ENCODE measurements at places on chromosomes 16 and 17.

- DNase-seq, result no peak
Measured at GRCh38 chr17:30292286-30292858, 628 bp upstream of the BLMH start.

DNA sequence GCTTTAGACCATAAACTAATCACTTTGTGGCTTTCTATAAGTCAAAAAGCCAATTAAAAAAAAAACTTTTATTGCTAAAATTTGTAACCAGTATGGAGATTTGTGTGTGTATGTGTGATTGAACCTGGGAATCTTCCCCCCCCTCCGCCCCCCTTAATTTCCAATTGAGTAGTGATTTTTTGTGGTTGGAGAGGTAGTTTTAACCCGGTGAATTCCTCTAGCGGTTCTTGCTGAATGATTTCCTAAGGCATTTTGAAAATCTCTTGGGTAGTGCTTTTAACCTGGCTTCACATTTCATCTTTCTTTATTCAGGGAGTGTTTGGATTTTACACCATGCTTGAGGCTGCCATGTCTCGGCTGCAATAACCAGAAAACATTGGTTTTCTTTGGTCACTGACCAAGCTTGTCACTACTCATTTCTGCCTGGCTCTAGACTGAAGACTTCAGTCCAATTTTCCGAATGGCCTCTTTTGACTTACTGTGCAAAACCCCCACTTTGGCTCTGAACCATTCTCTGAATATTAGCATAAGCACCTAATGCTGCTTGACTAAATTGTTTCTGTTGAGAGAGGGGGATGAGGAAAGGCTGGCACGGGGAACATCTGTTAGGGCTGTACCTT lies 35.6 kb downstream of the PRKCA start:
- DNase-seq, result no peak

GRCh38 chr16:84552135-84552534 lies 47.7 kb upstream of the MEAK7 start:
- no peak for DNase-seq

- no peak for DNase-seq
Measured at GRCh38 chr16:81170824-81171223, 67.7 kb upstream of the BCO1 start.

DNA sequence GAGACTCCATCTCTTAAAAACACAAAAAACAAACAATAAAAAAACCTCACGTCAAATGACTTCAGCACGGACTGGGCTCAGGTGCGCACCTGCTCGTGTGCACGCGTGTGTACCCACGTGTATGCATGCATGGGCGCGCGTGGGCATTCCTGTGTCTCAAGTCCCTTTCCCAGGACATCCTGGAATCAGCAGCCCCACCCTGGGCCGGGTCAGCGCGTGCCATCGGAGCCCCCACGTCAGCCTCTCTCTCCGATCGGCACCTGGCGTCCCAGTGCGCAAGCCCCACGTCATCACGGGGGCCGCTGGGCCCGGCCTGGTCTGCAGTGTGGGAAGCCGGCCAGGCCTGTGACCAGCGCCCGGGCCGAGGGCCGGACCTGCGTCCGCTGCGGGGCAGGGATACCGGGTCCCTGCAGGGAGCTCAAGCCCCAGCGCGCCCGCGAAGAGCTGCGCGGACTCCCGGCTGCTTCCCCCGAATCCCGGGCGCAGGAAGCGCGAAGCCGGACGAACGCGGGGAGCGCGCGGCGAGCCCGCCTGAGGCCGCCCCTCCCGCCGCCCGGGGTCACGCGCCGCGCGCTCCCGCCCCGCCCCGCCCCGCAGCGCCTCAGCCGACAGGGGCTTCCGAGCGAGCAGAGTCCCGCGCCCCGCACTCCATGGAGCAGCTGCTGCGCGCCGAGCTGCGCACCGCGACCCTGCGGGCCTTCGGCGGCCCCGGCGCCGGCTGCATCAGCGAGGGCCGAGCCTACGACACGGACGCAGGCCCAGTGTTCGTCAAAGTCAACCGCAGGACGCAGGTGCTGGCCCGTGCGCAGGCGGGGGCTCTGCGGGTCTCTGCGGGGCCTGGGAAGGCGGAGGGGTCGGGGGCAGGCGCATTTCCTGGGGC lies at the start of gene FN3K:
Gene FN3K (plus strand): TSS at position 629 of the 880 bp plus-strand sequence. CDS start 22 bp downstream, at position 651.
- DNase-seq, result no peak

DNA sequence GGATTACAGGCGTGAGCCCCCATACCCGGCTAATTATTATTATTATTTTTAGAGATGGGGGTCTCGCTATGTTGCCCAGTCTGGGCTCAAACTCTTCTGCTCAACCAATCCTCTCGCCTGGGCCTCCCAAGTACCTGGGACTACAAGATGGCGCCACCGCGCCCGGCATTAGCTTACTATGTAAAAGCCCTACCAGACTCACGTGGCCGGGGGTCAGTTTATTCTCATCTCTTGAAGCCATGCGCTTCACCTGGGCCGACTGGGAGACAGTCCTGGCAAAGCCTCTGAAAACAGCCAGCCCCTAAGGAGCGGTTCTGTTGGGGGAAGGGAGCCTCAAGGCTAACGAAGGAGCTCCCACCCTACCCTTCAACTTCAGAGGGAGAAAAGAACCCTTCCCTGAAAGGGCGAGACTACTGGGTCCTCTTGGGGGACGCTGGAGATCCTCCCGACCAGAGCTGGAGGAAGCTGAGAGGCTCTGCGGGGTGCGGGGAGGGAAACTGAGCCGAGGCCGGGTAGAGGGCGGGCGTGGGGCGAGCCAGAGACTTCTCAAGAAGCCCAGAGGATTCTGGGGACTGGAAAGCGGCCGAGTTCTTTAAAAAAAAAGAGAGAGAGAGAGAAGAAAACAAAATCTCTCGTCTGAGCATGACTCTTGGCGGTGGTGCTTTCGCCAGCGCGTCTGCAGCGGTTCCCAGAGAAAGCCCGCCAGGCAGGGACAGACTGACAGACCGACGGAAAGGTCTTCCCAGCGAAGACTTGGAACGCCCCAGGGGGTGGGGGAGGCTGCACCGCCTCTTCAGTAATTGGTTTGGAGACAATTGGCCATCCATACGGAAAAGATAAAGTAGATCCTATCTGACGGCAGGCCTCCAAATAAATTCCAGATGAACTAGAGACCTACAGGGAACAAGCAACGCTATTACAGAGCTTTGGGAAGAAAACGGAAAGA lies 5.6 kb upstream of the TUBG2 start:
- no peak for DNase-seq

GRCh38 chr16:65754820-65755691 lies 611.4 kb upstream of the CDH5 start:
- no peak for DNase-seq

DNA sequence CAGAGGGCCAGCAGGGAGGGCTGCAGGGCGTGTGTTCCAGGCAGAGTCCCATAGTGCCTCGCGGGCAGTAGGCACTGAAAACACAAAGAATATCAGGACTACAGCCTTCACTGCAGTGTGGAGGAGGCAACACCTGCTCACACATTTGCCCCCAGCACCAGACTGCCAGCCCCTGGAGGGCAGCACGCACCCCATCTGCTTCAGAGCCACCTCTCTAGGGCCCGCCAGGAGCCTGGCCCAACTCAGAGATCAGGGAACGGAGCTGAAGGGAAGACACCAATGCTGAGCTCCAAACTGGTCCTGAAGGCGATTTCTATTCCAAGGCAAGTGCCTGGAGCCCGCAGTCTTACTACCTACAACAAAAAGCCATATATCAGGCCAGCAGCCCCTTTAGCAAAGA lies 130.3 kb downstream of the ZNF423 start:
- DNase-seq, result no peak

DNA sequence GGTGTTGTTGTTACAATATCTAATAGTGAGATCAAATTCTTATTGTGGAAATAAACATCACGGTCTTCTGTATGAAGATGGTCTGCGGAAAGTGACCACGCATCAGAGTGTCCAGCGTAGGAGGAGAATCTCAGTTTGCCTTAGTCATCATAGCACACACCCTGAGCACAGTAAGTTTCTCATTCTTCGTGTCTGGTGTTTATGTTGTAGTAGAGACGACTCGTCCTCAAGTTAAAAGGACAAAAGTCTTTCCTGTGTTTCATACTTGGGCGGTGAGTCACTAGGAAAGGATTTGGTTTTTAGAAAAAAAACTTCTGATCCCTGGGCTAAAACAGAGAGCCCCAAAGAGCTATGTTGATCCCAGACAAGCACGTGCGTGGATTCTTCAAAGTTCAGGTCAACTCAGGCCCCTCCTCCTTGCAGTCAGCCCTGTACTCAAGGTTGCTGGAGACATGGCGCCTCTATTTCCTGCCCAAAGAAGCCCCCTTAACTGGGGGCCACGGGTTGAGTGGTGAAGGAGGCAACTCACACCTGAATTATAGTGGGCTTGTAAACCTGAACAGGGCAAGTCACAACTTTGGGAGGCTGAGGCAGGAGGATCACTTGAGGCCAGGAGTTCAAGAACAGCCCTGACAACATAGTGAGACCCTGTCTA lies 170.4 kb downstream of the ZFHX3 start:
- no peak for DNase-seq

- DNase-seq, result no peak
Measured at GRCh38 chr16:15855704-15856003, 1.2 kb downstream of the MYH11 start.

- no peak for DNase-seq
Measured at GRCh38 chr16:30748634-30749445, 615 bp downstream of the PHKG2 start.

GRCh38 chr17:45009676-45010467 lies 41.6 kb downstream of the DCAKD start:
- DNase-seq, result no peak

DNA sequence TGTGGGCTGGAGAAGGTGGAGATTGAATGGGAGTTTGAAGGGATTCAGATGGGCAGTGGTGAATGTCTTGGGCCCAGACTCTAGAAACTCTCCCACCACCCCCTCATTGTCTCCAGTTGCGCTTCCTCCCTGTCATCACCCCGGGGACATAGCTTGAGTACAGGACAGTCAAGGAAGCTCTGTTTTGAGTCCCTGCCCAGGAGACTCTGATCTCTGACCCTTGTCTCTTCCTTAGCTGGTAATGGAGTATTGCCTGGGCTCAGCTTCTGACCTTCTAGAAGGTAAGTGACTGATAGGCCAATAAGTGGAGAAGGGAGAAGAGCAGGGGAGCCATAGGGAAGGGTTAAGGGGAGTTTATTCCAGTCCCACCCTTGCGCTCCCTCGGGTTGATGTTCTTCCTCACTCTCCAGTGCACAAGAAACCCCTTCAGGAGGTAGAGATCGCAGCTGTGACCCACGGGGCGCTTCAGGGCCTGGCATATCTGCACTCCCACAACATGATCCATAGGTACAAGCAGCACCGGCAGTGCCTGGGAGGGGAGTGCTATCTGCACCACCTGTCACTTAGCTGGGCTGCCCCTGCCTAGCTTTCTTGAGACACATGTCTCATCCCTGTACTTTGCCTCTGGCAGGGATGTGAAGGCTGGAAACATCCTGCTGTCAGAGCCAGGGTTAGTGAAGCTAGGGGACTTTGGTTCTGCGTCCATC lies 5.0 kb downstream of the TAOK2 start:
- no peak for DNase-seq

- no peak for DNase-seq
Measured at GRCh38 chr16:30084096-30084815, 7.5 kb downstream of the TBX6 start.

DNA sequence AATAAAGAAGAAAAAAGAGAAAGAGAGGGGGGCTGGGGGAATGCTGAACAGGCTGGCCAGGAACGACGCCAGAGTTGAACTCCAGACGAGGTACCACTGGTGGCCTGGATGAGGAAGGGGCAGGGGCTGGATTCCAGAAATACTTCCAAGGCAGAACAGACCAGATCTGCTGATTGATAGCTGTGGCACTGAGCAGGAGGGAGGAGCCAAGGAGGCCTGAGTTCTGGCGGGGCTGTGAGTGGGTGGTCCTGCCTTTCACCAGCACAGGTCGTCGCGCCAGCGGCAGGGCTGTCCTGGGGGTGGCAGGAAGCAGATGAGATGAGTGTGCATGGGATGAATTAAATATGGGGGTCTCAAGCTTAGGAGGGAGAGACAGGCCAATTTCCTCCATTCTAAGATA lies 5.5 kb downstream of the CCDC42 start:
- no peak for DNase-seq

GRCh38 chr16:1390239-1390779 lies 24.2 kb downstream of the UNKL start:
- no peak for DNase-seq

GRCh38 chr17:68459037-68459639 lies 1.8 kb upstream of the WIPI1 start:
- no peak for DNase-seq

- DNase-seq, result no peak
Measured at GRCh38 chr16:14036889-14037288, 34.2 kb upstream of the MRTFB start.

GRCh38 chr16:13957197-13958078 lies 37.5 kb downstream of the ERCC4 start:
- DNase-seq, result no peak

DNA sequence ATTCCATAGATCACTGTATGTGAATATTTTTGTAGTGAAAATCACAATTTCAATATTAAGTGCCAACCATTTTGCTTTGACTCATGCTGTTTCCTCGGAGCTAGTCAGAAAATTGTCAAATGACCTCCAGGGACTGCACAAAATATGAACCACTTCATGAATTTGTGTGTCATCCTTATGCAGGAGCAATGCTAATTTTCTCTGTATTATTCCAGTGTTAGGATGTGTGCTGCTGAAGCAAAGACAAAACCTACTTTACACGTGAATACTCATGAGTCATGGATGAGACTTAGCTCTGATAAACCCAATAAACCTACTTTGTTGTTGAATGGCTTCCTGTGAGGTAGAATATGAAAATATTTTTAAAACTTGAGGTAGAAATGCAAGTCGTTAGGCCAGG lies 65.2 kb downstream of the SHCBP1 start:
- no peak for DNase-seq

GRCh38 chr17:10243883-10244844 lies 45.8 kb upstream of the GAS7 start:
- no peak for DNase-seq

GRCh38 chr16:67236563-67237395 lies 9.8 kb downstream of the TMEM208 start:
- no peak for DNase-seq

- DNase-seq, result no peak
Measured at GRCh38 chr17:67558740-67559380, 158.9 kb upstream of the NOL11 start.

DNA sequence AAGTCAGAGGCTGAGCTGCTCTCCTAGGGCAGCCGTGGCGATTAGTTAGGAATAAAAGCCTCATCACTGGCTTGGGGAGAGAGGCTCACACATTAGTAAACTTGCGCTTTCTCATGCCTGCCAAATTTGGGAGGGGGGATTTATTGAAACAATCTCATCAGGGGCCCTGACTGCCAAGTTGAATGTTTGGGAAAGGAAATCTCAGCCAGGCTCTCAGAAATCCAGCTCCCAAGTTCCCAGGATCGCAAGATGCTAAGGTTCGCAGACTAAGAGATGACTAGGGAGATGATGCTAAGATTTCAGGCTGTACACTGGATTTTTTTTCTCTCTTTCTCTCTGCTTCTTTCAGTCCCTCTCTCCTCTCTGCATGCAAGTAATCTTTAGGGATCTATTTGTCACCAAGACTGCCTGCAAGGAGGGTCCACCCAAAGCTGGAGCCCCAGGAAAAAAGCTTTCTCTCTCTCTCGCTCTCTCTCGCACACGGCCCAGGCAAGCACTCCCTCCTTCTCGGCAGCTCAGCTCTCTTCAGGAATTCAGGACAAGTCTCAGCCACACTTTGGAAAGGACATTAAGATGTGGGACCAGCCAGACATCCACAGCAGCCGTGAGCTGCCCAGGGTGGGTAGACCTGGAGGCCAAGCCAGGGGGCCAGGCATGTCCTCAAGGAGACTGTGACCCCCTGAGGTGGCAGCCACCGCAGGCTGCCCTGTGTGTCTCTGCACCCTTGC lies 1.4 kb downstream of the GPR139 start:
- DNase-seq, result no peak

GRCh38 chr16:87016046-87017035 lies 300.9 kb downstream of the C16orf95 start:
- DNase-seq, result no peak
